ENCODE measurements at places on chromosomes 2 and 18. TPM values are rescaled to one million over a fixed set of nuclear protein-coding genes. Genes with fewer than 3 reads are reported as not detected.
A peak's percentile ranks its signal among the peaks of the same experiment; 100 is the strongest.

- H3K4me3 ChIP-seq: no peak overlapping the region
- H3K27ac ChIP-seq: no peak overlapping the region
- no peaks in the 10 kb centered on the region for H3K27me3 ChIP-seq
- no peak for DNase-seq
- H3K4me1 ChIP-seq: no peaks in the 10 kb centered on the region
- H3K36me3 ChIP-seq: no peaks in the 10 kb centered on the region
These were observed 268.7 kb downstream of the LRRTM1 start for GRCh38 chr2:80035749-80036285.

GRCh38 chr18:61850756-61851155, 42.1 kb downstream of the RNF152 start:
- no peak overlapping the region for H3K27ac ChIP-seq
- H3K4me3 ChIP-seq: no peak overlapping the region
- H3K27me3 ChIP-seq: no peaks in the 10 kb centered on the region
- H3K4me1 ChIP-seq: peaks cover 12% of the 10 kb centered on the region

DNA sequence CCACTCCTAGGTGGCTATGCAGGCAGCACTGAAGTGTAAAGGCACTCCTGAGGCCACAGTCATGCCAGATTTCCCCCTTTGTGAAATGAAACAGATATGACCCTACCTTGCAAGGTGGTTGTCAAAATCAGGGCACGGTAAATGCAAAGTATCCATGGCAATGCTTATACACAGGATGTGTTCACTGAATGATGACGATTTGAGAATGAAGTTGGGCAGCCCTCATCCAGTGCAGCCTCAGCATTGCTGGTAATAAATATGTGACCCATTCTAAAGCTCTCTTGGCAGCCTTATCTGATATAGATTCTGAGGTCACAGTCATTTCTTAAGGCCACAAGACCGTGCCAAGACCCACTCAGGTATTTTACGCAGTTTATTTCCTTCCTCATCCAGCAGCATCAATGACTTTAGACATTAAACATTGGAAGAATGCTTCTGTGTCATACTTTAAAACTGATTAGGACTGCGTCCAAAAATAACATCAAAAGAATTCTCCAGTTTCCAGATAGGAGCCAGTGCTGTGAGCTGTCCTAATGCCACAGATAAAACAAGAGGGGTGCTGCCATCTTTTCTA, 125.5 kb upstream of the SERTAD2 start:
- no peak for DNase-seq
- no peak overlapping the region for H3K27ac ChIP-seq
- H3K4me1 ChIP-seq: no peaks in the 10 kb centered on the region
- no peaks in the 10 kb centered on the region for H3K27me3 ChIP-seq
- no peak overlapping the region for H3K4me3 ChIP-seq
- no peaks in the 10 kb centered on the region for H3K36me3 ChIP-seq

DNA sequence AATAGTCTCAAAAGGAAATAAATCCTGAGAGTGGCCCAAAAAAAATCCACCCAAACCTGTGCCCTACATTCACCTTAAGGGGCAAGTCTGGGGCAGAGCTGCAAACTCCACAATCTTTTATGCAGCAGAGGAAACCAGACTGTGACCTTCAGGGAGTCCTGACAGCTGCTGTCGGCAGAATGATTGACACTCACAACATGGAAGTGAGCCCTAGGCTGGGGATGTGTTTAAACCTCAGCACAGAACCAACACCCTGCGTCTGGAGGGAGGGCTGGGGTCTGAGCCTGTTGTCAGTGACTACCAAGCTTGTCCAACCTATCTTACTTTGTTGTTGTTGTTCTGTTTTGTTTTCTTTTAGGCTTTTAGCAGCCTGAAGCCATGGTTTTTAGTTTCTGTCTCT, 39.6 kb downstream of the CRACDL start:
- H3K27me3 ChIP-seq: no peaks in the 10 kb centered on the region
- DNase-seq: no peak
- no peaks in the 10 kb centered on the region for H3K36me3 ChIP-seq
- H3K27ac ChIP-seq: no peak overlapping the region
- no peaks in the 10 kb centered on the region for H3K4me1 ChIP-seq
- no peak overlapping the region for H3K4me3 ChIP-seq

DNA sequence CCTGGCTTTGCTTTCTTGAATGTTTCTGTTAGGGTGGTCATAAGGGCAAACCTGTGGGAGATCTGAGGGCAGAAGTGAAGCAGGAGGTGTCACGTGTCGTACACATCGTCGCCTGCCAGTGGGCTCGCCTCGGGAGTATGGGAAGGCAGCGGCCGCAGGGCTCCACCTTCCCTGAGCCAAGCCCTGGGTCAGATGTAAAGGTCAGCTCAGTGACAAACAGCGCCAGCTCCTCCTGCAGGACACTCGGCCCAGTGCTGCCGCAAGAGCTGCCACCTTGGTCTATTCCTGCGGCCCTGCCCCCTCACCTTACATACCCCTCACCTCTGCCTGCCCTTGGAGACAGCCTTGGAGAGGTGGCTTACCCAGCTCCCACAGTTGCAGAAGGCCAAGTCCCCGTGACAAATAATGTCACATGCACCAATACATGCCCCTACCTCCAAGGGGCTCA, 64.2 kb downstream of the PSMG2 start:
- H3K4me1 ChIP-seq: no peaks in the 10 kb centered on the region
- no peaks in the 10 kb centered on the region for H3K27me3 ChIP-seq
- H3K36me3 ChIP-seq: no peaks in the 10 kb centered on the region
- no peak overlapping the region for H3K4me3 ChIP-seq

GRCh38 chr2:3314626-3315025, 63.0 kb downstream of the EIPR1 start:
- no peaks in the 10 kb centered on the region for H3K4me1 ChIP-seq
- no peak overlapping the region for H3K27ac ChIP-seq
- H3K4me3 ChIP-seq: no peak overlapping the region
- H3K36me3 ChIP-seq: no peaks in the 10 kb centered on the region
- no peaks in the 10 kb centered on the region for H3K27me3 ChIP-seq

GRCh38 chr2:218149848-218150440, 16.8 kb downstream of the CXCR1 start:
- no peaks in the 10 kb centered on the region for H3K36me3 ChIP-seq
- no peaks in the 10 kb centered on the region for H3K4me1 ChIP-seq
- DNase-seq: no peak
- H3K27me3 ChIP-seq: no peaks in the 10 kb centered on the region
- no peak overlapping the region for H3K4me3 ChIP-seq

Gene RFTN2
- total RNA-seq: 8.4 TPM

- H3K27me3 ChIP-seq: no peaks in the 10 kb centered on the region
- no peak for DNase-seq
- no peak overlapping the region for H3K4me3 ChIP-seq
- H3K4me1 ChIP-seq: no peaks in the 10 kb centered on the region
- no peaks in the 10 kb centered on the region for H3K36me3 ChIP-seq
These were observed 8.0 kb downstream of the AGXT start for GRCh38 chr2:240876475-240877251.

DNA sequence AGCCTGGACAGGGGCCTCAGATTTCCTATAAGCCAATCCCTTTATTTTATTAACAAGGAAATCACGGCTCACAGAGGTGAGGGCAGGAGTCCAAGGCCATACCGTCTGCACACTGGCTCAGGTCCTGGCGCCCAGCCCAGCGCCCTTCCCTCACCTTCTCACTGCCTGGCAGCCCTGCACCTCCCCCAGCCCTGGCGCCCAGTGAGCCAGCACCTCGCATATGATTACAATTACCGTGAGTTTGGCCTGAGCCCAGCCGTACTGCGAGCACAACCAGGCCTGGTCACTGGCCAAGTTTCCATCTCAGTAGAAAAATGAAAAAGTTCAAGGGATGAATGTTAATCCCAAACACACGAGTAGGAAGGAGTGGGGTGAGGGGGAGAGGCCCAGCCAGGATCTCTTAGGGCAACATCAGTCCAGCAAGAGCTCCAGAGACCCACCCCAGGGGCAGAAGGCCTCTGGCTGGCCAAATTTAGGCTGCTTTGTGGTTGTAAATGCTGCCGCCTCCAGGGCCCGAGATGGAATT, 68.4 kb downstream of the MCFD2 start:
- DNase-seq: peak; percentile 99
- no peaks in the 10 kb centered on the region for H3K27me3 ChIP-seq
- H3K27ac ChIP-seq: peak overlapping the region; percentile 92
- no peak overlapping the region for H3K4me3 ChIP-seq

Gene PASK
- total RNA-seq: 7.7 TPM

Gene B3GNT7
- 2.9 TPM for total RNA-seq

DNA sequence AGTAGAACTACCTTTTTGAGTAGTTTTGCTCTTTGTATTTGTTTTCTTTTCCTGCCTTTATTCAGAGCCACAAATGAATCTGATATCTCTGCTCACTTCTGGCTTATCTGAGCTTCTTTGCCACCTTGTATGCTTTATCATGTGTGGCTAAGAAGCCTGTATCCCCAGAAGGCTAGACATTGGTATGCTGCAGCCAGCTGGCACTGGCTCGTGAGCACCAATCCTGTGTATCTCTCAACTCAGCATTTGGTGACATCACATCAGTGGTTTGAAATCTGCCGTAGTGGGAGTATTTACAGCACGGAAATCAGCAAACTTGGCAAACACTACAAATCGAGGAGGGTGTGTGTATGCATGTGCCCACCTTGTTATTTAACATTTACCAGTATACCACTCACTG, 183.7 kb upstream of the LHCGR start:
- no peak overlapping the region for H3K4me3 ChIP-seq
- no peaks in the 10 kb centered on the region for H3K27me3 ChIP-seq
- no peak overlapping the region for H3K27ac ChIP-seq
- H3K36me3 ChIP-seq: no peaks in the 10 kb centered on the region

Gene SERPINB13
- not detected for total RNA-seq

Gene GPR45
- not detected for total RNA-seq

- DNase-seq: no peak
- H3K27ac ChIP-seq: no peak overlapping the region
- no peak overlapping the region for H3K4me3 ChIP-seq
- no peaks in the 10 kb centered on the region for H3K36me3 ChIP-seq
- no peaks in the 10 kb centered on the region for H3K4me1 ChIP-seq
- no peaks in the 10 kb centered on the region for H3K27me3 ChIP-seq
These were observed 71.6 kb downstream of the UBE2E3 start for GRCh38 chr2:181051861-181052522.

- H3K27me3 ChIP-seq: no peaks in the 10 kb centered on the region
- no peak for DNase-seq
- H3K27ac ChIP-seq: no peak overlapping the region
- no peaks in the 10 kb centered on the region for H3K4me1 ChIP-seq
- H3K4me3 ChIP-seq: no peak overlapping the region
These were observed 25.0 kb upstream of the PHLPP1 start for GRCh38 chr18:62690236-62690815.

DNA sequence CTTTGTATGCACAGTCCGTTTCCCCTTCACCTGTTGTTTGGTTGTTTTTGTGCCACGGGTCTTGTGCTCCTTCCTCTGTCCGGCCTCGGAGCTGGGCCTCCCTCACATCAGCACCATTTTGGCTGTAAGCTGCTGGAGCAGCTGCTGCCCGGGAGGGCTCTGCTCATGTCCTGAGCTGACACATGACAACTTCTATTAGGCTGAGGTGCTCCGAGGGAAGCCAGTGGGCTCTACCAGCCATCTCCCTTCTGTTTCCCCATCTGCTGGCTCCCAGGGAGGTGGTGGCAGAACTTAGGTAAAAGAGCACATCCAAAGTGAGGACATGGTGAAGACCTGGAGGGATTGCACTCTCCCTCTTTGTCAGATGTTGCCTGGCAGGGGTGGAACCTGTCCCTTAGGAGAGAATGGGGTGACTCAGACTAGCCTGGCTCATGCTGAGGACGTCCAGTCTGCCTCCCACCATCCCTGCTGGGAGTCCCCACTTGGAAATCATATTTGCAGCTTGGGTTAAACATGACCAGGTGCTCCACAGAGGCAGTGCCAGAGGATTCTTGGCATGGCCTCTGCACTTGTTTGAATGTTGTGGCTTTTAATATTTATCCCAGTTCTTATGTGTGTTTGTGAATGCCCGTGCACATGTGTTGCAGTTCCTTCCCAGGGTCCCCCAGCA, 49.8 kb upstream of the TNP1 start:
- DNase-seq: no peak
- H3K4me3 ChIP-seq: no peak overlapping the region
- no peaks in the 10 kb centered on the region for H3K27me3 ChIP-seq
- peaks cover 5% of the 10 kb centered on the region for H3K4me1 ChIP-seq
- no peaks in the 10 kb centered on the region for H3K36me3 ChIP-seq
- H3K27ac ChIP-seq: no peak overlapping the region

- no peaks in the 10 kb centered on the region for H3K4me1 ChIP-seq
- no peaks in the 10 kb centered on the region for H3K36me3 ChIP-seq
- no peak overlapping the region for H3K27ac ChIP-seq
- DNase-seq: no peak
These were observed 340.8 kb downstream of the ERBB4 start for GRCh38 chr2:212197776-212198175.

Gene KIF5C
- 8.3 TPM for total RNA-seq

- no peaks in the 10 kb centered on the region for H3K27me3 ChIP-seq
- no peak overlapping the region for H3K27ac ChIP-seq
- no peaks in the 10 kb centered on the region for H3K4me1 ChIP-seq
- no peak for DNase-seq
- H3K36me3 ChIP-seq: no peaks in the 10 kb centered on the region
These were observed 72.3 kb upstream of the CPO start for GRCh38 chr2:206867006-206867405.

GRCh38 chr2:114784890-114785583, 342.6 kb downstream of the DPP10 start:
- H3K36me3 ChIP-seq: no peaks in the 10 kb centered on the region
- no peaks in the 10 kb centered on the region for H3K27me3 ChIP-seq
- no peak for DNase-seq
- no peak overlapping the region for H3K27ac ChIP-seq
- no peaks in the 10 kb centered on the region for H3K4me1 ChIP-seq
- H3K4me3 ChIP-seq: no peak overlapping the region
